Skeletal muscle cell (primary cell): ENCODE measurements at places on chromosomes 7 and 10.

DNA sequence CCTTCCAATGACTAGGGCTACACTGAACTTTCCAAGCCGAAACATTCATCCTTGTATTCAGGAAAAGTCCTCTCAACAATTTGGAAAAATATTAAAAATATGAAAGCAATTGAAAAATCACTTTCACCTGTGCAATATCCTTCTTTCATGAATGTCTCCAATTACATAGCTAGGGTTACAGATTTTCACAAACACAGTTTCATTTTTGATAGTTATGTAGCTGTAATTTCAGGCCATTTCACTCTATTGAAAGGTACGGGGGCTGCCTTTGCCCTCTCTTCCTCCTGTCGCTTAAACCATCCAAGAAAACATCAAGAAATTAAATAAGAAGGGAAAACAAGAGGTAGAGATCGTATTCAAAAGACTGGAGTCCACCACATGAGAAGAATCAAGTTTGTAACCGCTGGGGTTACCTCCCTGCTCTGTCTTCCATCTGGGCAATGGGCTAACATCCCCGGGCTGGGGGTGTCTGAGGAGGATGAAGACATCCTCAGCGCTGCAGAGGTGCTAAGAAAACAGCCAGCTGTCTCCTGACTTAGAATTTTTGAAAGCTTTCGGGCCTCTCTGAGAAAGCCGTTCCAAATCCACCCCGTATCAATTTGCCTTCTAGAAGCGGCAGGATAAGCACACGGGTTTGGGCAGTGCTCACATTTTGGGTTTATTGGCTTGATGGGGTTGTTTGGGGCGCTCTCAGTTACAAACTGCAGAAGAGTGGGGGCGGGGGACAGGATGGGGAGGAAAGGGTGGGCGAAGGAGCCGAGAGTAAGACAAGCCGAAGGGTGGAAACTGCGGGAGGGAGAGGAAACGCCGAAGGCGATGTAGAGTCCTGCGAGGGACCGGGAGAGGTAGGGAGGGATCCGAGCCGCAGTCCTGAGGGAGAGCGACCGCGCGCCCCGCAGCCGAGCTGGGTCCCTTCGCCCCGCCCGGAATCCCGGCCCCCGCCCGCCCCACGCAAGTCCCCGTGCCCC is 24.3 kb upstream of the VAX1 start:
- no peak for DNase-seq

- DNase-seq: no peak
These were observed 934.4 kb upstream of the LRRN3 start for GRCh38 chr7:110156511-110156910.

GRCh38 chr10:30782157-30782536 is 152.6 kb upstream of the LYZL2 start:
- DNase-seq: no peak

DNA sequence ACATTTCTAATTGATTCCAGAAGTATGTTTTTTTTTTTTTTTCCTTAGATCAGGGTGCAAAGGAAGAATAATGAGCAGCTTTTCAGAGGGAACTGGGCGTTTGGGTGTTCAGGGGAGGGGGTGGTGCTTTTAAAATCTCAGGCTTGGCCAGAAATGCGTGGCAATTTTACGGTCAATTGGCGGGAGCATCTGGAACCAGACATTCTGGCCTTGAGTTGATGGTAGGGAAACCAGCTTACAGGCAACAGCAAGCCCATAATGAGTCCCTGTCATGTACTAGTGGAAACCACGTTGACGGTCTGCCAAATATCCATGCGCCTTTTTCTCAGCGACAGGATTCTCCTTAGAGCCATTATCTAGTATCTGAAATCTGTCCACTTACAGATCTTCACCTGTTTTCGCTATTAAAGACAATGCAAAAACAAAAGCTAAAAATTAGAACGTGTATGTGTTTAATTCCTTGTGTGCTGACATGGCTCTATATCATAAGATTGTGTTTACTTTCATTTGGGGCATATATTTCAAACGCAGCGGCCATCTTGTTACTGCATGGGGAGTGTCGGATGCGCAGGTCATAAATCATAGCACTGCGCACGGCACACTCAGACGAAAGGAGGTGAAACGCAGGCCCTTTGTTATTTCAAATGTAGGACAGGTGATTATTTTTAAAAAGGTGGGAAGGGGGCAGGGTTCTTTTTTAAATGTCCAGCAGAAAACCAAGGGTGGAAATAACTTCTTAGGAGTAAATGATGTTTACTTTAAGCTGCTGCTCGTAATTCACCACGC is 209.2 kb downstream of the AGMO start:
- DNase-seq: no peak

GRCh38 chr10:3065622-3066021 is 1.7 kb upstream of the PFKP start:
- DNase-seq: no peak

GRCh38 chr7:139721417-139721816 is 56.4 kb downstream of the HIPK2 start:
- DNase-seq: no peak

- DNase-seq: no peak
These were observed 8.8 kb downstream of the CAPZA2 start for GRCh38 chr7:116871061-116871700.

DNA sequence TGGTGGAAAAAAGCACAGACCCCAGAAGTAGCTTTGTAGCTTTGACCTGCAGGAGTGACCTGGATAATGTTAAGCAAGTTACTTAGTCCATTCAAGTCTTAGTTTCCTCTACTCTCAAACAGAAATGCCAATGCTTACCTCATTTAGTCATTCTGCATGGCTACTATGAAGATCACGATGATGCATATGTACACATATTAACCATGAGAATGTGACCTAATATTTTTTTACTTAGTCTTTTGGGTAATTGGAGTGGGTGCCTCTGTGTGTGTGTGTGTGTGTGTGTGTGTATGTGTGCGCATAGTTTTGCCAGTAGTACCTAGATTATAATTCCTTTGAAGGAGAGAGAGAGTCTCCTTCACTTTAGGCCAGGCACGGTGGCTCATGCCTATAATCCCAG is 95.8 kb downstream of the NRP1 start:
- peak; percentile 67 for DNase-seq

DNA sequence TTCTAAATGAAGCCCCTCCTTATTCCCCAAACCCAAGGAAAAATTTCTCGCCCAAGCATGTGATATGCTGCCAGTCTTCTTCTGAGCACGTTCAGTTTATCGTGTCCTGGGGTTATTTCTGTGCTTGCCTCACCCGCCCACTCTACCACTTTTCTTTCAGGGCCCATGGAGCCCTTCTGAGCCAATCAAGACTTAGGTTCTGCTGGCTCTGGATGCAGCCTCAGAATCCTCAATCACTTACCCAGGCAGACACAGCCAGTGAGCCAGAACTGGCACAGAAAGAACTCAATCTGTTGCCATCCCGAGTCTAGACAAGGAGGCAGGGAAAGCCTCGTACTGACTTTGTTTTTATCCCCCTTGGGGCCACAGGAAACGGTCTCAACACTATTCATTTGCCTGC is 34.2 kb upstream of the C10orf90 start:
- DNase-seq: no peak

DNA sequence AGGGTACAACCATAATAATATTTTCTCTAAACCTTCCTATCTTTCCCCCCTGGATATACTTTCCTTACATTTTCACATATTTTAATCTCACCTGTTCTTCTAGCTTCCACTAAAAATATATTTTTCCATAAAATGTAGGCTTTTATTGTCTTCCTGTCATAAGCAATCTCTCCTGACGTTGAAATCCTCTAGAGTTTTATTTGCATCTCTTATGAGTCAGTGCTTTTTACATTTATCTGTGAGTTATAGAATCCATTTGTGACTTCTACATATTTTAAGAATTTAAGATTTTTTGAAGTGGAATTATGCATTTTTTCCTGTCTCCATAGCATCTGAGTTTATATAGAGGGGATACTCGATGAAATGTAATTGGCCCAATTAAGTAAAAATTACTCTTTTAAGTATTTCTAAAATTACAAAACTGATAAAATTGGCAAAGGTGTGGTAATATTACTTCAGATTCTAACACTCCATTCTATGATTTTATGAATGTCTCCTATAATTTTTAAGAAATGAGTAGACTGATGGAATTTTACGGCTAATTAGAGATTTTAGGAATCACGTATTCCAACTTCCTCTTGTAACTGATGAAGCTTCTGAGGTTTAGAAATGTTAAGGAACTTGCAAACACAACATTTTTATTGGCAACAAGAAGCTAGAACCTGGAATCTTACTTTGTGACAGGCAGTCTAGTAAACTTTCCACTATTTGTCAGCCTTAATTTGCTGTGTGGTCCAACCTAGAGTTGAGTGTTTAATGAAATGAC is 422.9 kb upstream of the SEMA3A start:
- no peak for DNase-seq

GRCh38 chr7:34835901-34836600 is 178.0 kb downstream of the NPSR1 start:
- no peak for DNase-seq

DNA sequence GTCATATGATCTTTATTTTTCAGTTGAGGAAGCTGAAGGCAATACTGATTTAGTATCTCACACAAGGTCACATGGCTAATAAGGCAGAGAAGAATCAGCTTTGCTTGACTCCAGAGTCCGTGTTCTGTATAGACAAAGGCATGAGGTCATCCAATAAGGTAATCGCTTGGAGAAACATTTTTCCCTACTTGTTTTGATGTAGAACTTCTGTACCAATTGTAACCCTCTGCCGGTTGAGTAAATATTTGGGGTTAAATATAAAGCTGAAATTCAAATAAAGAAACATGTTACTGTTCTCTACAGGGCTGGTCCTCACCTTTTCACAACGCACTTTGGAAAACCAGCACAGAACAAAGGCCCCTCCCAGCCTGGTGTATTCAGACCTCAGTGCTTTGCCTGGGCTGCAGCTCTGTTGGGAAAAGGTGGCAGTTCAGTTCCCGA is 83.0 kb upstream of the INSYN2A start:
- DNase-seq: no peak

- no peak for DNase-seq
These were observed 5.2 kb upstream of the NPSR1 start for GRCh38 chr7:34652809-34653208.

- DNase-seq: no peak
These were observed 55.7 kb upstream of the RHEB start for GRCh38 chr7:151575410-151575809.
